Activated CD4-positive, alpha-beta T cell treated with anti-CD3 and anti-CD28 coated beads, Interleukin-2, amount 10 ng/mL, durations not matched to agents 24 days and 14 days (primary cell): ENCODE measurements at places on chromosomes 3 and 15. TPM values are rescaled to one million over a fixed set of nuclear protein-coding genes. Genes with fewer than 3 reads are reported as not detected.

The DZIP3 gene
- 4.1 and 4.7 TPM in 2 replicates for total RNA-seq

DNA sequence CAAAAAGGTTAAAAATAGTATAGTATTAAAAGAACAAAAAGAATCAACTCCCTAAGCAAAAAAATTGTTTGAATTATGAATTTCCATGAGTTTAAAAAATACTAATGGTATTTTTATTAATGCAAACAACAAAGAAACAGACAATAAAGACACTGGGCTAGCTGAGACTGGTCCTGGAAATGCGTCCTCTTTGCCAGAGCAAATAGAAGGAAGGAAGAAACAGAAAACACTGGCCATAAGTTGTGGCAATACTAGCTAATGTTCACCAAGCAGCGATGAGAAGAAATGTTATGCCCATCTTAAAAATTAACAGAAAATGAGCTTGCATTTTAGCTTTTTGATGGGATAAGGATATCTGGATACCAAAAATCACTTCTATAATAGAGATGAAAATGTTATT is 88.6 kb downstream of the TBL1XR1 start:
- H3K27me3 ChIP-seq = no peaks in the 10 kb centered on the region
- no peak for DNase-seq
- H3K36me3 ChIP-seq = peaks cover 13% of the 10 kb centered on the region
- H3K4me3 ChIP-seq = no peak overlapping the region

GRCh38 chr3:110542552-110543150 is 529.0 kb upstream of the NECTIN3 start:
- H3K27me3 ChIP-seq = no peaks in the 10 kb centered on the region
- no peak overlapping the region for H3K4me3 ChIP-seq

DNA sequence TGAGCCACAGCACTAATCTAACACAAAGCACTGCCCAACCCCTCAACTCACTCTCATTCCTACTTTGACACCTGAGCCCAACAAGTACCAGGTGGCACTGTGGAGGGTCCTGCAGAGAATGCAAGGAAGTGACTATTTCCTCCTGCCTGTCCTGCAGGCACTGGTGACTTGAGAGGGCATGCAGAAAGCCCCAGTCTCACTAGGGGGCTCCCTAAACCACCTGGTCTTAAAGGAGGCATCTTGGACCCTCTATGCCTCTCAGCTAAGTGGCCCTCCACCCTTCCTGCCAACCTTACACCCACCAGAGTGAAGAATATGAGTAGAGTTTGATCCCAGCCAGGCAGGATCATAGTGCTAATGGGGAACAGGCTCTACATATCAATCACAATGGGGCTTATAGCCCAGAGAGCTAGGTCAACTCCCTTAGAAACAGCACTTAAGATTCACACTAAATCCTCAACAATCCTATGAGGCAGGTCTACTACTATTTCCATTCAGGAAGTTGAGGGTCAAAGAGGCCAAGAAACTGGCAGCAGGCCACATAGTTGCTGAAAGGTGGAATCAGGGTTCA is 15.2 kb downstream of the TRAIP start:
- peaks cover 3% of the 10 kb centered on the region for H3K4me1 ChIP-seq
- peaks cover 11% of the 10 kb centered on the region for H3K36me3 ChIP-seq
- no peaks in the 10 kb centered on the region for H3K27me3 ChIP-seq

The DZIP1L gene
- 0.09 TPM in 1 of 2 replicates, not detected in the other for total RNA-seq

DNA sequence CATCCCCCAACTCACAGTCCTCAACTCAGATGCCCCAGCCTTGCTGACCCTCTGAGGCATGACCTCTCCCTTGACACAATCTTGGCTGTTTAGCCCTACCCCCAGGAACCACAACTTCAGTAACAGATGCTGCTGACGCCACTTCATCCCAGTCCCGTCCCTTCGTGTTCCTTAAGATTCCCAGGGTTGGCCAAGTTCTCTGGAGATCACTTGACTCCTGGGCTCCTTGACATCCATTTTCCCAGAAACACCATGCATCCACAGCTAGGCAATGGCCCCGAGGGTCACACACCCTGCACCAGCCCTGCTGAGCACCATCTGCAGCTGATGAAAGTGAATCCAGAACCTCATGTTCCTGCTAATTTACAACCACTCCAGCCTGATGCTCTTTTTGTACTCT is 6.9 kb downstream of the RTP2 start:
- peaks cover 26% of the 10 kb centered on the region for H3K27me3 ChIP-seq
- H3K4me3 ChIP-seq = no peak overlapping the region
- no peaks in the 10 kb centered on the region for H3K36me3 ChIP-seq
- no peaks in the 10 kb centered on the region for H3K4me1 ChIP-seq
- H3K27ac ChIP-seq = no peak overlapping the region
- DNase-seq = no peak

DNA sequence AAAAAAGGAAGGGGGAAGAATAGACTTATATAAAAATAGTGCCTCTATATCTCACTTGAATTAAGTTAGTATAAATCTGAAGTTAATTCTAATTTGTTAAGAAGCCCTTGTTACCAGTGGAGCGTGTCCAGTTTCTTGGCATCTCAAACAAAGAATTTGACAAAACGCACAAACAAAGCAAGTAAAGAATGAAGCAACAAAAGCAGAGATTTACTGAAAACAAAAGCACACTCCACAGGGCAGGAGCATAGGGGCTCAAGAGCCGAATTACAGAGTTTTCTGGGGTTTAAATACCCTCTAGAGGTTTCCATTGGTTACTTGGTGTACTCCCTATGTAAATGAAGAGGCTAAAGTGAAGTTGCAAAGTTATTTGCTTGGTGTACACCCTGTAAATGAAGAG is 34.0 kb upstream of the GK5 start:
- H3K27ac ChIP-seq = no peak overlapping the region
- H3K4me1 ChIP-seq = no peaks in the 10 kb centered on the region
- no peak overlapping the region for H3K4me3 ChIP-seq
- DNase-seq = no peak

DNA sequence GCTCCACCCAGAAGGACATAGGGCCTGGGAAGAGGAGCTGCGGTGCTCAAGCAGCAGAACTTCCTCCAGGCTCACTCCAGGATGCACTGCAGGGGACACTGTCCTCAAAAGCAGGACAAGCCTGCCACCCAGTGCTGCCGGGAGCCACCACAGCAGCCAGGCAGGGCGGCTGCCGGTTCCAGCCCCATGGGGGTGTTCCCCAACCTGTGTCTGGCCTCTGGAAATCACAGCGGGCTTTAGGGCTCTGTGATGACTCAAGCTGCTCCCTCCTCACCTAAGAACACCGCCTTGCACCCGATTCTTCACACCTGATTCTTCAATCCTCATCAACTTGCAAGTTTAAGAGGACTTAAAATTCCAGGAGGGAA is 71.9 kb upstream of the SLC6A11 start:
- peaks cover under 1% of the 10 kb centered on the region for H3K4me1 ChIP-seq
- no peak overlapping the region for H3K27ac ChIP-seq
- no peaks in the 10 kb centered on the region for H3K36me3 ChIP-seq
- peaks cover 5% of the 10 kb centered on the region for H3K27me3 ChIP-seq
- no peak overlapping the region for H3K4me3 ChIP-seq

DNA sequence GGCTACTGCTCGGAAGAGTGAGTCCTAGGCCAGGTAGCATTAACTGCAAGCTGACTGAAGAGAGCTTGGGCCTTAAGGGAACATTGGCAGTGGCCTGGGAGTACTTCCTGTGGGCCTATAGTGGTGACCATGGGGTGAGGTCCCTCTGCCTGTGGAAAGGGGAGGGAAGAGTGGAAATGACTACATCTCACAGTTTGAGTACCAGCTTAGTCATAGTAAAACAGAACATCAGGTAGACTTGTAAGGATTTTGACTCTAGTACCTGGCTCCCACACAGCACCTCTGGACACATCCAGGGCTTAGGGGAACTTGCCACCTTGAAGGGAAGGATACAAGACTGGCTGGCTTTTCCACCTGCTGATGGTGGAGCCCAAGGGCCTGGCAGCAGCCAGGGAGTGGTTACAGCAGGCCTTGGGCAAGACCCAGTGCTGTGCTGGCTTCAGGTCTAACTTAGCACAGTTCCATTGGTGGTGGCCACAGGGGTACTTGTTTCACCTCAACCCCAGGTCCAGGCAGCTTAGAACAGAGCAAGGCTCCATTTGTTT is 147.8 kb downstream of the SLC9A9 start:
- no peak overlapping the region for H3K27ac ChIP-seq
- H3K27me3 ChIP-seq = peaks cover 2% of the 10 kb centered on the region
- peak; percentile 22 for DNase-seq
- no peaks in the 10 kb centered on the region for H3K4me1 ChIP-seq

DNA sequence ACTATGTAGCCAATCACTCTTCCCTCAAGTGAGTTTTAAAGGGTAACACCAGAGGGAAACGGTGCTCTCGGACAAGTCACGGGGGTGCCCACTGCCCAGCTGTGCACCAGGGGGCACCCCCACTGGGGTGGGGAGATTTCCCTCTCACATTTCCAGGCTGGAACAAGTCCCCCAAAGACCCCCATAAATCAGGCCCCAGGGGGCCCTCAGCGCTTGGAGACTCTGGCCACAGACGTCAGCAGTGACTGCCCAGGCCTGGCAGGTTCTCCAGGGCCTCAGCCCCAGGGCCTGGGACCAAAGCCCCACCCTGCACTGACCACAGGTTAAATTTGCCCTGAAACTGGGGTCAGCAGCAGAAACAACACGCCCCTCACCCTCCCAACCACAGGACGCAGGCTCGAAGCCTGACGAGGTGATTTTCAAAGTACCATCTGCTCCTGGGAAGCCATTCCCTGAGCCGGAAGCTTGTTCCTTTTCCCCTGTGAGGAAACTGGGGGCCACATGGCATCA is 17.0 kb downstream of the XXYLT1 start:
- no peaks in the 10 kb centered on the region for H3K27me3 ChIP-seq
- no peak overlapping the region for H3K4me3 ChIP-seq
- peaks cover 19% of the 10 kb centered on the region for H3K4me1 ChIP-seq
- H3K36me3 ChIP-seq = no peaks in the 10 kb centered on the region
- no peak overlapping the region for H3K27ac ChIP-seq

GRCh38 chr3:155318740-155319139 is 25.3 kb upstream of the STRIT1 start:
- peak; percentile 23 for DNase-seq
- H3K36me3 ChIP-seq = no peaks in the 10 kb centered on the region
- no peak overlapping the region for H3K27ac ChIP-seq
- no peak overlapping the region for H3K4me3 ChIP-seq
- no peaks in the 10 kb centered on the region for H3K27me3 ChIP-seq
- H3K4me1 ChIP-seq = no peaks in the 10 kb centered on the region

The CPNE9 gene
- 0.17 TPM in 1 of 2 replicates, not detected in the other for total RNA-seq

DNA sequence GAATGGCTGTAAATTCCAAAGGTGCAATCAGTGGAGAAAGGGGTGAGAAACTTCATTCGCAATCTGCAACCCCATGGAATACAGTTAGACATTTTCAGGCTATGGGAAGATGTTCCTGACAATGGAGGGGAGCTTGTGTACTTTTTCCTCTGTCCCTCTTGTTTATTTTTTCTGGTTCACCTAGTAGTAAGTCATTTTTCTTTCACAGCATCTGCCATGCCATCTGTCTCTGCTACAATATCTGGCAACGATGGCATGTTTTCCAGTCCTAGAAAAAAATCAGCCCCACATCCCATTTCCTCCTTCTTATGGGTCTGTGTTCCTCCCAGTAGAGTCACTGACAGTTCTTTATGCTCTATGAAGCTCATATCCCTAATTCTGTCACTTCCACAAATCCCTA is 76.0 kb downstream of the SSR3 start:
- H3K27me3 ChIP-seq = peaks cover 39% of the 10 kb centered on the region
- H3K4me3 ChIP-seq = no peak overlapping the region
- no peak overlapping the region for H3K27ac ChIP-seq
- H3K36me3 ChIP-seq = no peaks in the 10 kb centered on the region
- no peak for DNase-seq

GRCh38 chr15:51054535-51054934 is 40.2 kb downstream of the TNFAIP8L3 start:
- H3K4me3 ChIP-seq = no peak overlapping the region
- peaks cover 23% of the 10 kb centered on the region for H3K27me3 ChIP-seq
- no peak overlapping the region for H3K27ac ChIP-seq
- H3K36me3 ChIP-seq = no peaks in the 10 kb centered on the region
- H3K4me1 ChIP-seq = no peaks in the 10 kb centered on the region

DNA sequence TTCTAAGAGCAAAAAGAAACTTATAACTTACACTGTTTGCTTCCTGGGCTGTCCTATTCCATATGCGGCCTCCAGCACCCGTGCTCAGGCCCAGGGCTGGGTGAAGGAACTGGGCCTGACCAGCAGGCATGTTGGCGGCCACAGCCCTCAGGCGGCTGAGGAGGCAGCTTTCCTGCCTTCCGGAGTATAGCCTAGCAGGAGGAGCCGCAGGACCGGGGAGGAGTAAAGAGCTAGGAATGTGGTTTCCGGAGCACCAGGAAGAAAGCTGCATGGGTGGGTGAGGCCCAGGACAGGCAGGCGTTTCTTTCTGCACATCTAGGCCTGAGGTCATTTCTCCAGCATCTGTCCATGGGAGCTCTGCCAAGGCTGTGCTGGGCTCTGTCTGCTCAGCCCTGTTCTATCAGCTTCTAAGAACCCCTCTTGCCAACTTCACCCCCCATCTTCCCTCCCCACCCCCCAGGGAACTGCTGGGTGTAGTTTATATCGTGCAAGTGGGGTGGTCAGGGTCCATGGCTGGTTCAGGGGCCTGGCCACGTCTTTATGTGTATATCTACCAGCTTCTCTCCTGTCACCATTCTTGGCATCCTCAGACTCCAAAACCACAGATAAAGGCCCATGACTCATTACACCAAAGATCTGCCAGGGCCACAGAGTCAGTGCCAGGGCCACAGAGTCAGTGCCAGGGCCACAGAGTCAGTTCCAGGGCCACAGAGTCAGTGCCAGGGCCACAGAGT is 7.8 kb upstream of the KIF7 start:
- peaks cover 2% of the 10 kb centered on the region for H3K4me1 ChIP-seq
- H3K4me3 ChIP-seq = no peak overlapping the region
- no peaks in the 10 kb centered on the region for H3K36me3 ChIP-seq
- peaks cover 39% of the 10 kb centered on the region for H3K27me3 ChIP-seq

The LNP1 gene
- 2.1 and 2.6 TPM in 2 replicates for total RNA-seq

DNA sequence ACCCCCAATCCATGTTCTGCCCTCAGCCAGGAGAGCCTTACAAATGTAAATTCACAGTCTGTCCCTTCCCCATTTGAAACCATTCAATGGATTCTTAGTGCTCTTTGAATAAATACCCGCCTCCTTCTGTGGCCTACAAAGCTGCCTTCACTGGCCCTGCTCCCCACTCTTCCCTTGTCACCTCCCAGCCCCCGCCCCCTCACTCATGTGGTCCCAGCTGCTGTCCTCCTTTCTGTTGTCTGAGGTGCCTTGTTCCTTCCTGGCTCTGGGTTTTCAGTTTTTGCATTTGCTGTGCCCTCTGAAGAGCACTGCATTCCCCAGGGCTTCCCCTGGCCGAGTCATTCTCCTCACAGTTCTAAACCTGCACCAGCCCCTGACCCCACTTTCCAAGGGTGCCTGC is 3.2 kb downstream of the EFCAB12 start:
- H3K36me3 ChIP-seq = peaks cover 7% of the 10 kb centered on the region
- peaks cover 31% of the 10 kb centered on the region for H3K4me1 ChIP-seq
- H3K27ac ChIP-seq = no peak overlapping the region
- H3K4me3 ChIP-seq = no peak overlapping the region
- H3K27me3 ChIP-seq = peaks cover 3% of the 10 kb centered on the region
